ENCODE measurements at places on chromosomes 16 and 17. TPM values are rescaled to one million over a fixed set of nuclear protein-coding genes. Genes with fewer than 3 reads are reported as not detected.

DNA sequence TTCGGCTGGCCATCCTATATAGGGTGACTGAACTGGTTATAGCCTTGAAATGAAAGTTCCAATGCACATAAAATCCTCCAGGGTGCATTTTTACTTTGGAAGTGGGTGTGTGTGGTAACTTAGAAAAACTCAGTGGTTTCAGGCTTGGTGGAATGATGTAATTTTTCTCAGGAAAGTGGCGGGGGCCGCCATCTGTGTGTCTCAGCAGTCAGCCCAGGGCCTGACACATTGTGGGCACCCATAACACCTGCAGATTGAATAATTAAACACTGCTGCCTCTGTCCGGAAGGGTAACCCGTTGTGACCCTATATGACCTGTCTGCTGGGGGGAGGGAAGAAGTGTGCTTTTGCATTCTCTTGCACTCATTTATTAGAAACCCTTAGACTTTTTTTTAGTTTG is 2.2 kb upstream of the PDP2 start:
- no peaks in the 10 kb centered on the region for H3K36me3 ChIP-seq
- no peaks in the 10 kb centered on the region for H3K27me3 ChIP-seq
- no peak for DNase-seq
- H3K4me1 ChIP-seq: peaks cover 2% of the 10 kb centered on the region
- no peak overlapping the region for H3K4me3 ChIP-seq
- no peak overlapping the region for H3K27ac ChIP-seq

DNA sequence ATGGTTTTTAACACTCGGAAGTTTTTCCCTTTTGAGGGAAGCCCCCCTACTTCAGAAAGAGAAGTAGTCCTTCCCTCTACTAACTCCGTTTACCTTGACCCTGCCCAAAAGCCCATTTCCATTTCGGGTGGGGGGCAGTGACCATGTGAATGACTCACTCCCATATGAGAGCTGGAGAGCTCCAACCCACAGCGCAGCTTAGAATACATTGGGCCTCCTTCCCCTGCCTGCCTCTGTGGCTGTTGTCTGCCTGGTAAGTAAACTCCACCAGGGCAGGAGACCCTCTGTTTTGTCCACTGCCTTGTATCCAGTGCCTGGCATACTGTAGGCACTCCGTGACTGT is 985 bp downstream of the SGSM2 start:
- peaks cover 13% of the 10 kb centered on the region for H3K4me1 ChIP-seq
- H3K27me3 ChIP-seq: no peaks in the 10 kb centered on the region
- DNase-seq: no peak
- H3K4me3 ChIP-seq: peak overlapping the region; percentile 98
- peak overlapping the region; percentile 86 for H3K27ac ChIP-seq

DNA sequence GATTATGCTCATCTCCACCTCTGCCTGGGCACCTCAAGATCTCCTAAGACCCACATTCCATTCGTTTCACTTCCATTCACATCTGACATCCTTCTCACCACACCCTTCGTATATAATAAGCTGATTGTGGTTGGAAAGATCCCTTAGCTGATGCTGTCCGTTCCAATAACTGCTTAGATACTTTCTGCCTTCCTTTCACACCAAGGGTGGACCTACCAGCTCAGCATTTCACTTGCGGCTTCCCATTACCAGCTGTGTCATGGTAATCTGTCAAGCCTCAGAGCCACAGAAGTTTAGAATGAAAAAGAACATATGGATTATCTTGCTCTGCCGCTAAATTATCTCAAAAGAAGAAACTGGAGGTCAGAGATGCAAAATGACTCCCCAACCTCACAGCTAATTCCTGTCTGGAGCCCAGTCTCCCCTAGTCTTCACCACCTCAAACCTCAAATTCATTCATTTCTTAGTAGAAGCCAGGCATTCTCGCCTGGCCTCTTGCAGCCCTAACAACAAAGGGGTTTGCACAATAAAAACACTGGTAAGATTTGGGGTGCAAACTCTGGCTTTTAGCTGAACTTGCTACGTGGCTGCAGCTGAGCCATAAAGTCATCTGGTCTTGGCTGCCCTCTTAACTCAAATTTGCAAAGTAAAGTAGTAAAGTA is 182.8 kb upstream of the HS3ST3A1 start:
- H3K4me3 ChIP-seq: no peak overlapping the region
- no peak for DNase-seq
- no peaks in the 10 kb centered on the region for H3K36me3 ChIP-seq
- H3K4me1 ChIP-seq: no peaks in the 10 kb centered on the region

DNA sequence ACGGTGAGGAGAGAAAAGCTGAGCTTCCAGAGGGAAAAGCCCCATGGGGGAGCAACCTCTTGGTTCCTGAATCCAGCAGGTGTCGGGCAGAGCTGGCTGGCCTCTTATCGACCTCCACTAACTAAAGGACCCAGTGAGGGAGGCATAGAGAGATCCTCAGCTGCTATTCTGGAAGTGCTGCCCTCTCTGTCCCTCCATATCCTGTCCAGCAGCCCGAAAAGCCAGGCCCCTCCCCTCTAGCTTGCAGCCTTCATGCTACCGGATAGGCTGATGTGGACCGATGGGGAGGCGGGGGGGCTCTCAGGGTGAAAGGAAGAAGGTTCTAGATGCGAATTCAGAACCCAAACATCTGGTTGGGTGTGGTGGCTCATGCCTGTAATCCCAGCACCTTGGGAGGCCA is 24.9 kb downstream of the MXRA7 start:
- H3K27ac ChIP-seq: peak overlapping the region; percentile 89
- DNase-seq: no peak
- peaks cover 33% of the 10 kb centered on the region for H3K4me1 ChIP-seq
- no peak overlapping the region for H3K4me3 ChIP-seq
- H3K27me3 ChIP-seq: no peaks in the 10 kb centered on the region
- H3K36me3 ChIP-seq: peaks cover 50% of the 10 kb centered on the region

GRCh38 chr16:78633551-78633950 is 534.1 kb downstream of the WWOX start:
- H3K27me3 ChIP-seq: no peaks in the 10 kb centered on the region
- H3K4me3 ChIP-seq: no peak overlapping the region
- H3K27ac ChIP-seq: no peak overlapping the region

DNA sequence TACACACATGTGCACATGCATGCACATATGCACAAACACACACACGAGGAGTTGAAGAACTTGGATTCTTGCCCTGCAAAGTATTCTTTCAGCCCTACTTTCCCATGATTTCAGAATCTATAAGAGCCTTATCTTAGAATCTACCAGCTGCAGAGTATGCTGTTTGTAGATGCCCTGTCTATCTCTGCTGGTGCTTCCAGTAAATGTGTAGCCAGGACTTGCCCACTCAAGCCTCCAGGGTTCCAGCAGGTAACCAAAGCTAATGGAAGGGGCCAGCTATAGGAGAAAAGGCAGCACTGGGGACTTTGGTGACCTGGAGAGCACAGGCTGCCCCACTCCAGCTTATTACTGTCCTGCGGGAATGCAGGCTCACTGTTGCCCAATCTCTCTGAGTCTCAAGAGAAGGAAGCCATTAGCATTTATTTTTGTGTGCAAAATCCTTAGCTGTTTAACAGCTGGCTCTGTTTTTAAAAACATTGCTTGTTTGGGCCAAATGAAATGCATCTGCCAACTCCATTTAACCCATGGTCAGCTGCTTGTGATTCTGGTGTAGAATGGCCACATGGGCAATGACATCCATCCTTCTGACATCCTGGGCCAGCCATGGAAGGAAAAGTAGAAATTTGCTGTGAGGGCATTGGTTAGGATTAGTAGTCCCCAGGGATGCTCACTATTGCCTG is 28.6 kb upstream of the XYLT1 start:
- no peaks in the 10 kb centered on the region for H3K36me3 ChIP-seq
- no peak overlapping the region for H3K27ac ChIP-seq
- no peaks in the 10 kb centered on the region for H3K4me1 ChIP-seq
- no peak overlapping the region for H3K4me3 ChIP-seq

- no peaks in the 10 kb centered on the region for H3K4me1 ChIP-seq
- no peaks in the 10 kb centered on the region for H3K27me3 ChIP-seq
- H3K27ac ChIP-seq: no peak overlapping the region
- H3K4me3 ChIP-seq: no peak overlapping the region
These were observed 5.5 kb downstream of the IGSF6 start for GRCh38 chr16:21646721-21647561.

DNA sequence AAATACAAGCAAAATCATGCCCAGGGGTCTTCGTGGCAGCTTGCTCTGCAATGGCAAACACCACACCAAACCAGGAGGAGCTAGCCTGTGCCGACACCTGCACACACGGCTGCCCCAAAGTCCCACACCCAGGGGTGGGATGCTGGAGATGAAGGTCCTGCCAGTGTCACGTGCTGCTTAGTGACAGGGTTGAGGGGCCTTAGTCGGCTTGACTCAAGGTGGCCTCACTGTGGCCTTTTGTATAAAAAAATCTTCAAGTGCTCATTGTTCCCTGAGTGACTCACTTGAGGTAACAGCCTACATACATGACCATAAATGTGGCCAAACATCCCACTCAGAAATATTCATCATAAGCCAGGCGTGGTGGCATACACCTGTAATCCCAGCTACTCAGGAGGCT is 7.3 kb downstream of the TRIM65 start:
- H3K27ac ChIP-seq: no peak overlapping the region
- H3K36me3 ChIP-seq: peaks cover 20% of the 10 kb centered on the region
- no peaks in the 10 kb centered on the region for H3K27me3 ChIP-seq
- no peaks in the 10 kb centered on the region for H3K4me1 ChIP-seq
- H3K4me3 ChIP-seq: no peak overlapping the region
- no peak for DNase-seq

DNA sequence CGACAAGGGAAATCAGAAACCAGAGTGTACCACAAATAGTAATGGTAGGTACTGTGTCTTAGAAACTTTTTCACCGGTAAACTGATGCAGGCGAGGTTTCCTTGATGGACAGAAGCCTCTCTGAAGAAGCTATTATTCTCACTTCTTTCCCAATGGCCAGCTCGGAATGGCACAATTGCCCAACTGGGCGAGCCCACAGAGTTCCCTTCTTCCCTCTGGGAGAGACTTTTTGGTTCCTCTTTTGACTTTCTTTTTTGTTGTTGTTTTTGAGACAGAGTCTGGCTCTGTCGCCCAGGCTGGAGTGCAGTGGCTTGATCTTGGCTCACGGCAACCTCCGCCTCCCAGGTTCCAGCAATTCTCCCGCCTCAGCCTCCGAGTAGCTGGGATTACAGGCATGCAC is 16.9 kb downstream of the SLC43A2 start:
- no peaks in the 10 kb centered on the region for H3K4me1 ChIP-seq
- DNase-seq: no peak
- no peak overlapping the region for H3K27ac ChIP-seq
- peaks cover 8% of the 10 kb centered on the region for H3K36me3 ChIP-seq

GRCh38 chr17:21464611-21465021 is 88.5 kb downstream of the KCNJ12 start:
- no peak overlapping the region for H3K4me3 ChIP-seq
- H3K36me3 ChIP-seq: no peaks in the 10 kb centered on the region
- H3K4me1 ChIP-seq: no peaks in the 10 kb centered on the region
- no peak for DNase-seq

DNA sequence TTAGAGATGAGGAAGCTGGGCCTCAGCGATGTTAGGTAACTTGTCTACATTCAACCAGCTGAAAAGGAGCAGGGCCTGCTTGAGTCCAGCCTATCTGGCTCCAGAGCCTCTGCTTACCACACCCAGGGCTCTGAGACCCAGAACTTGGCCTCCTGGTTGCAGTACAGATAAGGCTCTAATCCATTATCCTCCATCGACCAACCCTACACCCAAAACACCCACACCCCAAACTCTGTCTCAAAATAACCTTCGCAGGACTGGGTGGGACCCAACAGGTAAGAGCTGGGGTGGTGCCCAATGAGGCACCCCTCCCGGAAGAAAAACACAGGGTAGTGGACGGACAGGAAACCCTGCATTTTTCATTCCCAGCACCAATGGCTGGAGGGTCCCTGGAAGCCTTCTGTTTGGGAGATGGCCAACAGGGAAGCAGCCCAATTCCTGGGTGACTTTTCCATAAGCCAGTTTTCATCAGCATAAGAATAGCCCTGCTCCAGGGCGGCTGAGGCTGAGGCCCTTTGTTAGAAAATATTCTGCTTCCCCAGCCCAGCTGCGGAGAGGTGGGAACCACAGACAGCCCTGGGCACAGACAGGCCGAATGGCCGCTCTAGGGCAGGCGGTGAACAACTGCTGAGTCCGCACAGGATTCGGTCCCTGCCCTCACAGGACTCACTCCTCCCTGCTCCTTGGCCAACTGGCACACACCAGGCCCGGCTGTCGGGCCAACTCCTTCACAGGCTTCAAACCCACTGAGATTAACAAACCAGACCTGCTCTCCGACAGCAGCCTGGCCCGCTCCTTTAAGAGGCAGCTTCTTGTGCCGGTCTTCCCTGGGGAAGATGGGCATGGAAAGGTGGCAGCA is 9.8 kb downstream of the SMIM5 start:
- H3K27me3 ChIP-seq: no peaks in the 10 kb centered on the region
- H3K4me3 ChIP-seq: no peak overlapping the region
- H3K27ac ChIP-seq: no peak overlapping the region
- no peak for DNase-seq
- H3K4me1 ChIP-seq: no peaks in the 10 kb centered on the region
- peaks cover 4% of the 10 kb centered on the region for H3K36me3 ChIP-seq

DNA sequence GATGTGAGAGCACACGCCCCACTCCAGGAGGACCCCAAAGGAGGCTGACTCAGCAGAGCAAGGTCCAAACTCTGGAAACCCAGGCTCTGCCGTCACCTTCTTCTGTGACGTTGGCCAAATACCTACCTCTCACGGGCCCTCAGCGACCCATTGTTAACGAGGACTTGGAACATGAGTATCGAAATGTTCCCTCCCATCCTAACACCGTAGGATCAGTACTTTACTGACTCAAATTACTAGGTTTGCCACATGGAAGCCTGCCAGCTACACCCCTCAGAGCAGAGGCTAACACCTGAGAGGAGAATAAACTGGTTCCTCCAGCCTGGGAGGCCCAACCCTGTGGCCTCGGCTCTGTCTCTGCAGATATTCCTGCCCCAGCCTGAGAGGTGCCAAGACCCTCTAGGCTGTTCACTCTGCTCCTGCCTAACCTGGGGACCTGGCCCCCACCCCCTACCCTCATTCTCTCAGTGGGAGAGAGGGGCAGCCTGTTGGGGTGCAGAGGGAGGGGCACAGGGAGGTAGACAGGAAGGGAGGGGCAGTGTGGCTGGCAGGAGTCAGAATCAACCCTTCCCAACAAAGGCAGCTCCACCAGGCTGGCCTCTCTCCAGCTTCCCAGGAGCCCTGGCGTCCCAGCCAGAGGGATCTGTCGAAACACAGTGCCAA is 4.4 kb downstream of the PITPNM3 start:
- DNase-seq: no peak
- H3K27ac ChIP-seq: no peak overlapping the region
- no peaks in the 10 kb centered on the region for H3K36me3 ChIP-seq
- H3K4me3 ChIP-seq: no peak overlapping the region
- no peaks in the 10 kb centered on the region for H3K27me3 ChIP-seq

- no peaks in the 10 kb centered on the region for H3K36me3 ChIP-seq
- DNase-seq: no peak
- no peak overlapping the region for H3K4me3 ChIP-seq
These were observed 36.1 kb downstream of the WNT3 start for GRCh38 chr17:46782250-46782953.

GRCh38 chr17:1159431-1160180 is 20.2 kb downstream of the ABR start:
- no peak overlapping the region for H3K4me3 ChIP-seq
- no peak overlapping the region for H3K27ac ChIP-seq
- H3K4me1 ChIP-seq: no peaks in the 10 kb centered on the region
- H3K27me3 ChIP-seq: no peaks in the 10 kb centered on the region

Gene CBFB
- 59.1 TPM for total RNA-seq

Gene EPX
- not detected for total RNA-seq

Gene KRTAP9-2
- not detected for total RNA-seq

Gene HIGD1B
- not detected for total RNA-seq

Gene KLHL10
- total RNA-seq: not detected

Gene ABI3
- 35.1 TPM for total RNA-seq

Gene ITGAD
- total RNA-seq: not detected

Gene SARM1
- total RNA-seq: 121 TPM
